ENCODE measurements at places on chromosomes 1 and 21.

DNA sequence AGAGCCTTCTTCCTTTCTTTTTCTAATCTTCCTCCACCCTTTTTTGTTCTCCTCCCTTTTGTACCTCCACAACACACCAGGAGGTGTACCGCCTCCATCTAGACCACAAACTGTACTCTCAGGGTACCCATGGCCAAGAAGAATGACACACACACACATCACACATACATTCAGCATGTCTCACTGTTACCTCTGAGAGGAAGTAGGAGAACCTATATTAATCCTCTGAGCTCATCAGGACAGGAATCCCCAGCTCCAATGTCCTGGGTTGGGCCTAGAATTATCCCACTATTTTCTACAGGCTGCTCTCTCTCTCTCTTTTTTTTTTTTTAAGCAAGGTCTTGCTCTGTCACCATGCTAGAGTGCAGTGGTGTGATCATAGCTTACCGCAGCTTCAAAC, 36.7 kb downstream of the ATP2B4 start:
- no peak for DNase-seq

GRCh38 chr1:185137896-185138545, 18.7 kb downstream of the TRMT1L start:
- no peak for DNase-seq

DNA sequence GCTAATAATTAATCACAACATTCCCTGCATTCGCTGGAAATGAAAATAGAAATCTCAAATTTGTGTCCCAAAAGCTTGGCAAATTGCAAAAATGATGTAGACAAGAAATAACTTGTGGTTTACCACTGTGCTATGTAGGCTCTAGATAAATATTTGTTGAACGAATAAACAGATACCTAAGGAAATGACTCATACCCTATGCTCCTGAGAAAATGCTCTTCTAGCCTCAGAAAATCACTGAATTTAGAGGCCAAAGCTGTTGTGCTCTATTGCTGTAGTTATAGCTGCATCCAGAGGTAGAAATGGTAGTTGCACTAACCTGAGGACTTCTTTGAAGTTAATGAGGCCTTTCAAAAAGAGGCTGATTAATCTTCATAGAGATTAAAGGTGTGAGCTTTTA, 142.0 kb upstream of the ZNHIT6 start:
- DNase-seq: no peak

- no peak for DNase-seq
Measured at GRCh38 chr1:160956966-160957365, 2.4 kb upstream of the ITLN2 start.

DNA sequence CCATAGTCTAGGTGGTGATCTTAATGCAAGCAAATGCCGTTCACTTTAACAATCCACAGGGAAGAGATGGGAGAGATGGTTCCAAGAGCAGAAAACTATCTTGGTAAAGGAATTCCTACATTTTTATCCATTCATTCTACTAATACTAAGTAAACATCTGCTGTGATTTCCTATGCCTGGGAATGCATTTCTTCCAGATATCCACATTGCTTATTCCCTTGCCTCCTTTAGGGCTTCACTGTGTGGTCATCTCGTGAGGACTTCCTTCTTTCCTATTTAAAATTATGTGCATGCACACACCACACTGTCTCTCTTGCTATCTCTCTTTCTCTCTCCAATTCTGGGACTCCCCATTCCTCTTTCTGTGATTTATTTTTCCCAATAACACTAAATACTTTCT, 199.0 kb upstream of the C1orf105 start:
- no peak for DNase-seq

DNA sequence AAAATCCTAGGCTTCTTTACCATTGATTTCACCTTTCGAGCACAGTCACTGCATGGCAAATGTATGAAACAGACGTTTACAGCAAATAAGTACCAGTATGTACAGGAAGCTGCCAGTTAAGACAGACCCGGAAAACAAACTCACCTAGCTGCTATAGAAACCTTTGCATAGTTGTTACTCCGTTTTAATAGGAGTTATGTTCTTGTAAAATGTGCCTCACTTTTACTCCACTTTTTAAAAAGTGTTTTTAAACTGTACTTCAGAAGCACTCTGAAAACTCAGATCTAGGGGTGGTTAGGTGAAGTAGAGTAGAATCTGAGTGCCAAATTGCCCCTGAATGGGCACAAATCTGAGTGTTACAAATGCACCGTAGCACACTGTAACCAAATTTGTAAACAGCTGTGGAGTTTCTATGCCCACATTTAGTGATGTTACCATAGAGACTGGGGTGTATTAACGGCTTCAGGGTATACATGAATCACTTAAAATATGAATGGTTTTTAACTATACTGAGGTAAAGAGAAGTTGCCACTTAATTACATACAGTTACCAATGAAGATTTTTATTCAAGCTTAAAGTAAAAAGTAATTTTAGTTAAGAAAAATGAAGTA, 30.7 kb downstream of the CNIH4 start:
- no peak for DNase-seq

GRCh38 chr1:156920233-156921052, at the start of gene LRRC71:
Gene LRRC71 (plus strand): TSS chr1:156920632. CDS start chr1:156920804, 172 bp downstream.
- DNase-seq: peak; percentile 18

- DNase-seq: no peak
Measured at GRCh38 chr1:195376190-195376589, 1232.0 kb downstream of the KCNT2 start.

DNA sequence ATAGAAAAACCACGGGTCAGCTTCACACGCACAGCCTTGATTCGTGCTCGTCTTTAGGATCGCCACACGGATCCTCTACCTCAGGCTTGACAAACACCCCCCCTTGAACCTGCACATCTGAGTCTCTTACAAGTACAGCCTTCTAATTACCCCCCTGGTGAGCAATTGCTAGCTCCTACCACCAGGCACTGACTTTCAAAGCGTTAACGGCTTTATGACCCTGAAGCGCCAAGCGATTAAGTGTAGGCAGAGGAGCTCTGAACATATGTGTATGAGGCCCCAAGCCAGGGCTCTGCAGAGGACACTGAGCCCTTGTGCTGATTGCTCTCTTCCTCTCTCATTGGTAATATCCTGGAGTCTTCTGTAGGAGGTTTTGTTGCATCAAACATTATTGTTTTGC, 55.7 kb upstream of the EPHA8 start:
- DNase-seq: no peak

DNA sequence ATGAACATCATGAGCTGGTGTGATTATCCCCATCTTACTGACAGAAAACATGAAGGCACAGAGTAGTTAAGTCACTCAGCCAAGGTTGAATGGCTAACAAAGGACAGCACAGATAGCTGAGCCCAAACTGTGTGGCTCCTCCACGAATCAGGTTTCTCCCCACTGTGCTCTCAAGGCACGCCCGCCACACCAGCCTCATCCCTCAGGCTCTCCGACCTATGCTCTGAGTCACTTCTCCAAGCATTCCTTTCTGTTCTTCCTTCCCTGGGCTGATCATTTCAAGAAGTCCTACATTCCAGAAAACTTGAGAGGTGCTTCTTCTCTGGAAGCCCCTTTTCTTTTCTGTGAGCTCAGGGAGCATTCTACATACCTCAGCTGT, 25.3 kb upstream of the SDC3 start:
- no peak for DNase-seq

- no peak for DNase-seq
Measured at GRCh38 chr21:37041706-37042271, 31.1 kb downstream of the PIGP start.

DNA sequence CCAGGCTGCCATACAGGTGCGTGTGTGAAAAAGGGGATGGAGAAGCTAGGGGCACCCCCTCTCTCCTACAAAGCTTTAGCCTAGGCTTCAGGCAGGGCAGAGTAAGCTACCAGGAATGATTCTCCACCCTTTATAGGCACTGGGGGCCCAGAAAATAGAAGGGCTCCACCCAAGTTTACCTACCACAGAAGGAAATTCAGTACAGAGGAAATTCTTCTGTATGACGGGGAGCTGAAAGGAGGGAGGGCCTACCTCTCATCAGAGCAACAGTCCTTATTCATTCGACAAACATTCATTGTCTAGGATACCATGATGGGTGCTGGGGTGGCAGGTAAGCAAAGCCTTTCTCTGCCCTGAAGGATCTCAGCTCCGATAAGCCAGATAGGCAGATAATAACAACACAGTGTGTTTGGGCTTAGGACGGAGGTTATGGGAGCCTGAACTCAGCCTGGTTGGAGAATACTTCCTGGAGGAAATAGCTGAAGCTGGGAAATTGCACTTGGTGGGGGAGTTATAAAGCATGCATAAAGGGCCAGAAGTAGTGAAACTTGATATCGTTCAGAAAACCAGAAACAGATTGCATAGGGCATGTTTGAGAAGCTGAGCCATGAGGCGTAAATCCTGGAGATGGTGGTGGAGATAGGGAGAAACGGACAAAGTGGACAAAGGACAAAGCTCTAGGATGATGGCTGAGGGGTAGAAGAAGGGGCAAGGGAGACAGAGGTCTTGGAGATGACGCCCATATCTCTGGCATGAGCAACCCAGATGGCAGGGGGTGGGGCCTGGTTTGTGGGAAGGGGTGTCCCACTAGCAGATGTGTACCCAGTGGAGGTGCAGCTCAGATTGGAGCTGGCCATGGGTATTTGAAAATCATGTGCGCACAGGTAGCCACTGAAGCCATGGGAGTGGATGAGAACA, 5.3 kb upstream of the P3R3URF start:
- no peak for DNase-seq

GRCh38 chr1:22696610-22697009, 14.0 kb upstream of the EPHB2 start:
- DNase-seq: no peak

GRCh38 chr1:2979191-2980072, 41.8 kb upstream of the ACTRT2 start:
- DNase-seq: no peak

- no peak for DNase-seq
Measured at GRCh38 chr1:156924478-156925153, 4.2 kb downstream of the LRRC71 start.

- no peak for DNase-seq
Measured at GRCh38 chr1:78092643-78093042, 46.9 kb downstream of the GIPC2 start.

- DNase-seq: no peak
Measured at GRCh38 chr1:115717541-115717940, 51.0 kb downstream of the CASQ2 start.

- no peak for DNase-seq
Measured at GRCh38 chr1:157968508-157968907, 24.9 kb upstream of the KIRREL1 start.

- peak; percentile 71 for DNase-seq
Measured at GRCh38 chr1:31701091-31701736, 2.6 kb downstream of the COL16A1 start.

DNA sequence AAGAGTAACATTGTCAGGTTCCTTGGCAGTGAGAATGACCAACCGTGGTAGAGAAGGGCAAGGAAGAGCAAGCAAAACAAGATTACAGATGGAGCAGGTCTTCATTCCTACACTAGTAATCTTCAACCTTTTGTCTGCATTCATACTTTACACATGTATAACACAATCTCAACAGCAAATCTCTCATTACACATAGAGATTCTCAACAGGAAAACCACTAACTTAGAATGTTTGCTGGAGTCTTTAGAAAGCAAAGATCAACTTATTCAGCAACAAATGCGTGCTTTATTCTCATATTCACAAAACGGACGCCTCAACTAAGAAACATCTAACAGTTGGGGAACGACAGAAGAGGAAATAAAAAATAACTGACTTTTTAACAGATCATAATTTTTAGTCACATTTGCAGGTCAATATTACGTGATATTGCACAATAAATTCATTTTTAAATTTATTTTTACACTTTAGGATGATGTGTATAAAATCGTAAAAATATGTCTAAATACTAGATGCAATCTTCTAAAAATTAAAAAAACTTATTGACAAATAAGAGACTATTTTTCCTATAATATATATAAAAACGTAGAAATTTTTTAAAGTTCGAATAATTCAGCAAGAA, 82.9 kb downstream of the ARID4B start:
- no peak for DNase-seq

GRCh38 chr1:1179983-1180861, 6.5 kb downstream of the TTLL10 start:
- no peak for DNase-seq

- no peak for DNase-seq
Measured at GRCh38 chr1:41898191-41898713, 20.5 kb downstream of the HIVEP3 start.
